ENCODE measurements at places on chromosomes 3 and 15.

DNA sequence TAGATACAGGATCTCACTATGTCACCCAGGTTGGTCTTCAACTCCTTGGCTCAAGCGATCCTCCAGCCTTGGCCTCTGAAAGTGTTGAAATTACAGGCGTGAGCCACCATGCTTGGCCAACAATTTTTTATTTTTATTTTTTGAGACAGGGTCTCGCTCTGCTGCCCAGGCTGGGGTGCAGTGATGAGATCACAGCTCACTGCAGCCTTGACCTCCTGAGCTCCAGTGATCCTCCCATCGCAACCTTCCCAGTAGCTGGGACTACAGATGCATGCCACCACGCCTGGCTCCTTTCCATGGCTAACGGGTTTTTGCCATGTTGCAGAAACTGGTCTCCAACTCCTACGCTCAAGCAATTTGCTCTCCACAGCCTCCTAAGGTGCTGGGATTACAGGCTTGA, 20.2 kb upstream of the PIK3CB start:
- DNase-seq = no peak

DNA sequence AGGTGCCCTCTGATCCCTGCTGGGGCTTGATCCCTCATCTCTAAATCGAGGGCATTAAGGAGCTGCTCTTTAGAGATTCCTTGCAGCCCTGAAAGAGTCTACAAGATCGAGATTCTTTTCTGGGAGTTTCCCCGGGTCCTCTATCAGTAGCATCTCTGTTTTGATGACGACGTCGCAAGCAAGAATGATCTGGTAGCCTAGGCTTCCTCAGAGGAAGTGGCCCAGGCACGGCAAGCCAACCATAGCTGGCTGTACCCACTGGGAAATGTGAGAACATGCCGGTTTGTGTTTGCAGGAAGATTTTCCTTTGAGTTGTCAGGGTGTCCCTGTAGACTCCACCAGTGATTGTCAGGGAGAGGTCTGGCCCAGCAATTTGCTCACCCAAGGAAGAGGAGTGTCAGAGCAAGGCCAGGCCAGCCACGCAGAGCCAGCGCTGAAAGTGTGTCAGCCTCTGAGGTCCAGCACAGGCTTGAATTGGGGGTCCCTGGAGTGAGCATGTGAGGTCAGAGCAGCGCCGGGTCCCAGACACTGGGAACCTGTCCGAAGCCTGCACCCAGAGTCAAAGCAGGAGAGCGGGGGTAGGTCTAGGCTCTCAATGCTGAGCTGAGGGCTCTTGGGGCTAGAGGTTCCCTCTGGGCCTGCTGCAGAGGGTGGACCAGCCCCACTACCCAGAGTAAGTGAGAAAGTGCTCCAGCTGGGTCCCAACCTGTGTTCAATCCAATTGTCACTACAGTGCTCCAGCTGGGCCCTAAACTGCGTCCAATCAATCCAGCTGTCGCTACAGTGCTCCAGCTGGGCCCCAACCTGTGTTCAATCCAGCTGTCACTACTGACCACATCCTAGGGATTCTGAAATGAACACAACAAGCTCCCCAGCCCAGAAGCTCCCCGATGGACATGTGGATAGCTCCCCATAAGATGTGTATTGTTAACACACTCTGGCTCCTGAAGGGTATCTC, 95.7 kb downstream of the CHDH start:
- no peak for DNase-seq

GRCh38 chr3:168249205-168249549, 153.5 kb upstream of the GOLIM4 start:
- no peak for DNase-seq

DNA sequence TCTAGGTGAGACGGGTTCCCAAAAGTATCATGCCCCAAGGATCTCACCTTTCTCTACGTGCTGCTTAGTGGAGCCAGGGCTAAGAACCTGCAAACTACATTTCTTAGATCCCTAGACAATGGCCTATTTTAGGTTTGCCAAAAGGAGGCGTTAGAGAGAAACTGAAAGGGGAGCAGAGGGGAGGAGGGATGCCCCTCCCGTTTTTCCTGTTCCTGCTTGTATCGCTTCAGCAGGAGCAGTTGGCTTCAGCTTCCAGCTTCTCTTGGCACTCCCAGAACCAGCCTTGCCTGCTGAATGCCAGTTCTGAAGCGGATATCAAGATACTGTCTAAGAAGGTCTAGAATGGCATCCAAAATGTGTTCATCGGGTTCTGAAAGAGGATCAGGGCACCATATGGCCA, 58.4 kb upstream of the ABHD17C start:
- no peak for DNase-seq

- DNase-seq = peak; percentile 25
Observed at GRCh38 chr3:38131621-38132369, 5.1 kb downstream of the ACAA1 start.

DNA sequence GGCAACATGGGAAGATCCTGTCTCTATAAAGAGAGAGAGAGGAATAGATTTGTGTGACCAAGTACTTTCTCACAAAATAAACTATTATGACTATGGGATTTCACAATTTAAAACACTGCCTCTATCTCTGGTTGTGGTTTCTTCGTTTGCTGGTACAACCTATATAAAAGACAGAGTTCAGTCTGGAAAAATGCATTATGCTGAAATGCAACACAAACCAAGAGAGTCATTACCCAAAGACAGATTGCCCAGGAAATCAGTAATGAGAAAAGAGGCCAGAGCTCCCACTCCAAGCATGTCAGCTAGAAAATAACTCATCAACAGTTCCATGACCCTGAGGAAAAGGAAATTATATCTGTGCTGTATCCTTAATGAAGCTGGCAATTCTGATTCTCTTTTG, 23.2 kb downstream of the GPR176 start:
- no peak for DNase-seq

DNA sequence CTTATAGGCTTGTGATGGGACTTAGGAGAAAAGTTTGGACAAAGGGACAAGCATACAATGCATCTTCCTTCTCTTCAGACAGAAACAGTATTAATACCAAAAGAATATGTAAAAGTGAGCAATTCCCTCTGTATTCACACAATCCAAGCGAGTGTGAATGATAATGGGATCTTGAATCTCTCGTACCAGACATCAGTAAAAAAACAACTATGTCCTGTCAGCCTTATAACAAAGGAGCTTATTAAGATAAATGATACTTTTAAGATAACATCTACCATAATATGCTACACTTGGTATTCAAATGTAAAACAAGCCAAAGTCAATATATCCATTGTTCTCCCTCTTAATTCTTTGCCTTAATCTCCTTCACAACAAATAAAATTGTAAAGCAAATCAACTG, 288.6 kb upstream of the CNTN6 start:
- DNase-seq = no peak

GRCh38 chr3:15809313-15809712, 11.5 kb upstream of the ANKRD28 start:
- DNase-seq = no peak

DNA sequence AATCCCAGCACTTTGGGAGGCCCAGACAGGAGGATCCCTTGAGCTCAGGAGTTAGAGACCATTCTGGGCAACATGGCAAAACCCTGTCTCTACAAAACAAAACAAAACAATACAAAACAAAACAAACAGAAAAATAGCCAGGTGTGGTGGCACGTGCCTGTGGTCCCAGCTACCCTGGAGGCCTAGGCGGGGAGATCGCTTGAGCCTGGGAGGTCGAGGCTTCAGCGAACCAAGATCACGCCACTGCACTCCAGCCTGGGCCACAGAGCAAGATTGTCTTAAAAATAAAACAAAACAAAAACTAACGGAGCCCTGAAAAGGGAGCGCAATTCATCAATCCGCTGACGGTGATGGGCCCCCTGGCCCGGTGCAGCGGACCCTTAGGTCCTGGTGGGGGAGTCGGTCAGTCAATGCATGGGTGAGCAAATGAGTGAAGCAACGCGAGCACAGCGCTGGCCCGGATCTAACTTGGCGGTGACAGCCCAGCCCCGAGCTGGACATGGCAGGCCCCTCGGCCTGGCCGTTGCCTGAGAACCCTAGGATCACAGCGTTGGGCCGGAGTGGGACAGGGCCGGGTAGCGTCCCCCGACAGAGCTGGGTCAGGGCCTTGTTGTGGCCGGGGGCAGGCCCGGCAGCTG, 52.4 kb upstream of the BLM start:
- DNase-seq = peak; percentile 68

- no peak for DNase-seq
Observed at GRCh38 chr3:101529816-101530685, 17.0 kb upstream of the SENP7 start.

DNA sequence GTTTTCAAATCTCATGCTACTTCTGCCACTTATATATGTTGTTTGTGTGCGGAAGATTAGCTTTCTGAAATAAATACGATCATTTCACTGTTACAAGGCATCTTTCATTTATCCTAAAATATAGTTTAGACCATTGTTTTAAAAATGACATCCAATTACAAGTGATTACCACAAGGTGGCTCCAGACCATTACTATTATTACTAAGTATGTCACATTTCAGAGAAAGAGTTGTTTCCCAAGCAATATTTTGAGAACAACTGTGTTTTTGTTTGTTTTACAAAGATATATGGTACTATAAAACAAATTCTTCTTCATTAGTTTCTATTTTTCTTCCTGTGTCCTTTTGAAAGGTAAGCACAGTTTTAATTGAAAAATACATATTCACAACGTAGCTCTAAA, 136.0 kb upstream of the RAP2B start:
- DNase-seq = no peak

- no peak for DNase-seq
Observed at GRCh38 chr15:89019436-89019835, 68.8 kb upstream of the ABHD2 start.

DNA sequence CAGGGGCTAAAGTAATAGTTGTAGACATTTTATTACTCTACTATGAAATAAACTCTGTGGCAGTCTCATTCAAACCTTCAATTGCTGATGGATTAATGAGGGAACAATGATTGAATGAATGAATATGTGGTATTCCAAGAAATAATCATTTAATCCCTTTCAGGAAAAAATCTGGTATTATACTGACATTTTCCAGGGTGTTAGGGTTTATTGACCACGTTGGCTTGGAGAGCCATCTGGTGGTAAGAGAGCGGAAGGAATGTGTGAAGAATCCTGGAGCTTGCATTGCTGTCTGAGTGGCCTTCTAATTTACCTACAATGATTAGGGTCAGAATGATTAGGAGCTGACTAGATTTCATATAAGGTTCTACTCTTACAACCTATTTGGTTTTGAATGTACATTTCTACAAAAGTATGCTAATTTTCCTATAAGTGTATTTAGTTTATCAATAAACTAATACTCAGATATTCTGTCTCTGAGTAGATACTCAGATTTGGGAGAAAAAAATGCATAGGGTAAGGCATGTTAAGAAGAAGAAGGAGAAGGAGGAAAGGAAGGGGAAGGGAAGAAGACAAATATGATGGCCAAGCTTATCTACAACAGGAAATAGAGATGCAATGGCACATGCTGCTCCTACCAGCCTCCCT, 249.9 kb downstream of the ROBO1 start:
- DNase-seq = no peak

GRCh38 chr15:41341519-41341918, 8.8 kb downstream of the NUSAP1 start:
- DNase-seq = no peak

- DNase-seq = peak; percentile 58
Observed at GRCh38 chr3:153162513-153163392, 727 bp downstream of the RAP2B start.

DNA sequence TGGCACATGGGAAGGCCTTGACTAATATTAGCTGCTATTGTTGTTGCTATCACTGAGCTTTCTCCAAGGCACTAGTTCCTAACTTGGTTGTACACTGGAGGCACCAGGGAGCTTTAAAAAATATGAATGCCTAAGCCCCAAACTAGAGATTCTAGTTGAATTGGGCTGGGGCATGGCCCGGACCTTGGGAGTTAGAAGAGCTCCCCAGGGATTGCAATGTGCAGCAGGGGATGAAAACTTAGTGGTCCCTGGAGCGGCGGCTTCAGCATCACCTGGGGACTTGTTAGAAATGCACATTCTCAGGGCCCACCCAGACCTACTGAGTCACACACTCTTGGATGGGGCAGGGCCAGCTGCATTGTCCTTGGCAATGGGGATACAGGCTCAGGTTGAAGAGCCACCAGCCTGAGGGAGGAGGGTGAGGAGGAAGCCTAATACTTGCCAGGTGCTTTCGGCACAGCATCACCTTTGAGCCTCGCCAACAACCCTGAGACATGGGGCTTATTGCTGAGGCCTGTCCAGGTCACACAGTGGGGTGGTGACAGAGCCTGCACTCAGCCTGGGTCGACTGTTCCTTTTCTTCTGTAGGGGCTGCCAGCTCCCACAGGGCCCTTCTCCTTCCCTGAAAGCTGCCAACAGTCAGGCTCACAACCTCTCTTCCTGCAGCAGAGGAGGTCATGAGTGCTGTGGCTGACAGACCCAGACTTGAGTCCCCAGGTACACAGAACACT, 84.5 kb downstream of the ATP2B2 start:
- no peak for DNase-seq

DNA sequence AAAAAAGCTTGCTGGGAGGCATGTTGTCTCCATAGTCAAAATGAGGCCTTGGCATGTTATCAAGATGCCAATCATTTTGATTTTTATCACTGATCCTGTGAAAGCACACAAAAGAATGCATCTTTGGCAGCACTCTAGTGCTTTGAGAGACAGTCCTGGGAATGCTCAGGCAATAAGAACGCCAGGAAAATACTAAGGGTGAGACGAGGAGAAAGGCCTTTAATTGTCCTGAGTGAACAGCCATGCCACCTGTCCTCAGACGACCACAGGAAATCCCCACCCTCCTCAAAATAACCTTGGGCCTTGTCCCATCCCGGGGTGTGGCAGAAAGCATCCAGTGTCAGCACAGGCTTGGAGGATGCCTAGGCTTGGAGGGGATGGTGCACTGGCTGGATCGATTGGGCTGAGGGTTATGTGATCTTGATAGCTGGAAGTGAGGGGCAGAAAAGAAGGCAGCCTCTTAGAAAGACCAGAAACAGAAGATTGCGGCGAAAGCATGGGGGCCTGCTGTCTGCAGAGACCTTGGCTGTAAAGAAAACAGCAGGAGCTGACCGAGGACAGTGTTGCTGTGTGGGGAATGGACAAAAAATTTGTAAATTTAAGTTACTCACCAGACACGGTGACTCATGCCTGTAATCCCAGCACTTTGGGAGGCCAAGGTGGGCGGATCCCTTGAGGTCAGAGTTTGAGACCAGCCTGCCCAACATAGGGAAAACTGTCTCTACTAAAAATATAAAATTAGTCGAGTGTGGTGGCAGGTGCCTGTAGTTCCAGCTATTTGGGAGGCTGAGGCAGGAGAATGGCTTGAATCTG, 7.3 kb downstream of the TMEM158 start:
- no peak for DNase-seq

GRCh38 chr3:28188686-28189085, 52.7 kb upstream of the CMC1 start:
- no peak for DNase-seq

- no peak for DNase-seq
Observed at GRCh38 chr3:11553436-11554235, 90.1 kb downstream of the VGLL4 start.
